NCI-H82 (cell line): ENCODE measurements at places on chromosomes 6 and 20.

DNA sequence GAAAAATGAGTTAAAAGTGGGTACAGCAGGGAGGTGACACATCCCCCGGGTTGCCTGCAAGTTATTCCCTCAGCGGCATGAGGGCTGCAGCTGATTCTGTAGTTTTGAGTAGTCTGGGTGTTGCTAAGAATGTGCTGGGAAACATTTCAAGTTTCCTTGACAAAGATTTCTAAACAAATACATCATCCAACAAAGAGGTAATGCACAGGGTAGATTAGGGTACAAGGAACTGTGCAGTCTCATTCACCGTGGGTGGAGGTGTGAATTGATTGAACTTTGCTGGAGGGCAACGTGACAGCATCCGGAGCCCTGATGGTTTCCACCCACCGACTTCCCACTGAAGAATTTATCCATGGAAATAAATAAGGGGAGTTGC, 21.8 kb downstream of the CASS4 start:
- DNase-seq, result no peak

- DNase-seq, result peak; percentile 96
These were observed 132.9 kb downstream of the PXDC1 start for GRCh38 chr6:3618642-3619041.

- DNase-seq, result no peak
These were observed 229.5 kb downstream of the ERMARD start for GRCh38 chr6:169980826-169981450.

- no peak for DNase-seq
These were observed 24.0 kb downstream of the MAPK13 start for GRCh38 chr6:36154286-36154685.

- DNase-seq, result no peak
These were observed 115.4 kb downstream of the FRK start for GRCh38 chr6:115945306-115945705.

GRCh38 chr6:135586844-135587243, 89.3 kb upstream of the AHI1 start:
- no peak for DNase-seq

DNA sequence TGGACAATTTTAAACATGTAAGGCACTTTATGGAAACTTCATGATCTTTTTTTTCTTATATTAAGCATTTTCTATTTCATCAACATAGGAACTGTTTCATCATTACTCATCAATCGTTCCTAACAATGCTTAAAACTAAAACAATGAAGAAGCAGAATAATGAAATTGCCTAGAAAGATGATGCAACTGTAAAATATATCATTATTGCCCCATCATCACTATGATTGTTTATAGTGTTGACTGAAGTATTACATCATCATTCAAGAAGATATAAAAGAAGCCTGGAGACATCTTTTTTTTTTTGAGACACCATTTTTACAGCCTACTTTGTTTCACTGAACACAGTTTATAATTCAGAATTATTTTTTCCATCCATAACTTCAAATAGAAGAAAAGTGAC, 147.2 kb downstream of the TRDN start:
- DNase-seq, result no peak

- no peak for DNase-seq
These were observed 5.8 kb downstream of the OLIG3 start for GRCh38 chr6:137488150-137489045.

DNA sequence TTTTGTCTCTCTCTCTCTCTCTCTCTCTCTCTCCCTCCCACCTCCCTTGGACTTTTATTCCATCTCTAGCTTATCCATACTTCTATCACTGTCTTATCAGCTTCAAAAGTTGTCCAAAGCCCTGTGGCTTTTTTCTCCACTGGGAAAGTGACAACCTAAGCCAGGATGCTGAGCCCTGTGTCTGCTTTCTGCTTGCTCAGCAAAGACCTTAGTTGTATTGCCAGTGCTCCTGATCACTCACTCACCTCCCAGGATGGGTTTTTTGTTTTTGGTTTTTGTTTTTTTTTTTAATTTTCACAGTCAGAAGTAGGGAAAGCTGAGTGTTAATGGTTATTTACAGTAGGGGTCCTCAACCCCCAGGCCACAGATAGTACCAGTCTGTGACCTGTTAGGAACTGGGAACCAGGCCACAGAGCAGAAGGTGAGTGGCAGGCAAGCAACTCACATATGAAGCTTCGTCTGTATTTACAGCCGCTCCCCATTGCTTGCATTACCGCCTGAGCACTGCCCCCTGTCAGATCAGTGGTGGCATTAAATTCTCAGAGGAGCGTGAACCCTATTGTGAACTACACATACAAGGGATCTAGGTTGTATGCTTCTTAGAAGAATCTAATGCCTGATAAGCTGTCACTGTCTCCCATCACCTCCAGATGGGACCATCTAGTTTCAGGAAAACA, 125.0 kb upstream of the ID4 start:
- DNase-seq, result peak; percentile 25

DNA sequence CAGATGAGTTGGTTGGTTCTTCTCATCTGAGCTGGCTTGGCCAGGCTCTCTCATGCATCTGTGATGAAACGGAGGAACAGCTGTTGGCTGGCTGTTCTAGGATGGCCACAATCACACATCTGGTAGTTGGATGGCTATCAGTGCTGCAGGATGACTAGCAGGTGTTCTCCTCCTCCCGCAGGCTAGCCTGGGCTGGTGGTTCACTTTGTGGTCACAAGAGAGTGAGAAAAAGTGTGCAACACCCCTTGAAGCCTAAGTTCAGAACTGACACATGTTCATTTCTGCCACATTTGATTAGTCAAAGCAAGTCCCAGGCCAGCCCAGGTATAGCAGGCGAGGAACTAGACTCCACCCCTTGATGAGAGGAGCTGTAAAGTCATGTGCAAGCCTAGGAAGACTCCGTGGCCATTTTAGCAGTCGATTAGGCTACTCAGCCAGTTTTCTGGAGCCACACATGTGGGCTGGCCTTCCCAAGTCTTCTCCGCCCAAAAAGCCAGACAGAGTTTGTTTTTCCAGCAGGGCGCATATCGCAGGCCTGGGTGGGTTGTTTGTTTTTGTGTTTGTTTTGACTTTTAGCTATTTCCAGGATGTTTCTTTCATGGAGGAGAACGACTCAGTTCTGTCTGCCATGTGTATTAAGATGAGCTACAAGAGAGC, 120.8 kb downstream of the ISM1 start:
- no peak for DNase-seq

DNA sequence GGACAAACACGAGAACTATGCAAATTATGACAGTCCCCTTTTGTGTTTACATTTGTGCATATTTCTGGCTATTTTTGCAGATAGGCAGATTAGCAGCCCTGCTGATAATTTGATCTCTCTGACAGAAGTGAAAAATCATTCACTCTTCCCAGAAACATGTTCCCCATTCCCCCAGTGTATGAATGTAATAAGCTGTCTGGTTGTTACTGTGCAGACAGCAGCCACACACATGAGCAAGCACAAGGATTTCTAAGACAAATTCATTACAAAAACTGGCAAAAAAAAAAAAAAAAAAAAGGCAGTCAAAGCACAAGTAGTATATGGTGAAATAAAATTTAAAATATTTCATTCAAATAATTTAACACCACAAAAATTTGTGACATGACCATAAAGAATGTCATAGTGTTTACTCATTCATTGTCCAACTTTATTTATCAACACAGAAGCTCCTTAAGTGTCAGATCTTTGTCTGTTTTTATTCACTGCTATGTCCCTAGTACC, 95.5 kb upstream of the VGLL2 start:
- no peak for DNase-seq

DNA sequence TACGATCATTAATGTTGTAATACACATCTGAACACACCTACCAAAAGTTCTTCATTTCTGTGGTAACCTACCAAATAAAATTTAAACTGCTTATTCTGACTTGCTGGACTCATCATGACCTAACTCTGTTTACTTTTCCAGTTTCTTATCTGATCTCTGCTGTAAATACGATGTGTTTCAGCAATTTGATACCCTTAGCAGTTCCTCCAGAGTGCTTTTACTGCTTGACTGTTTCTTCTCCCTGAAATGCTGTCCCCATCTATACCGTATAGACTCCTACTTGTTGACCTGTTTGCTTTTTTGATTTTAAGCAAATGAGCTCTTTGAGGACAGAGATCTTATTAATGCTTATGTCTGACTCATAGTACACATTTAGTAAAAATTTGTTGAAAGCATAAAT, 119.5 kb downstream of the SCAF8 start:
- no peak for DNase-seq

- no peak for DNase-seq
These were observed 24.2 kb upstream of the SGK1 start for GRCh38 chr6:134341999-134342567.

- no peak for DNase-seq
These were observed 76.1 kb downstream of the SLC22A3 start for GRCh38 chr6:160424256-160424655.

DNA sequence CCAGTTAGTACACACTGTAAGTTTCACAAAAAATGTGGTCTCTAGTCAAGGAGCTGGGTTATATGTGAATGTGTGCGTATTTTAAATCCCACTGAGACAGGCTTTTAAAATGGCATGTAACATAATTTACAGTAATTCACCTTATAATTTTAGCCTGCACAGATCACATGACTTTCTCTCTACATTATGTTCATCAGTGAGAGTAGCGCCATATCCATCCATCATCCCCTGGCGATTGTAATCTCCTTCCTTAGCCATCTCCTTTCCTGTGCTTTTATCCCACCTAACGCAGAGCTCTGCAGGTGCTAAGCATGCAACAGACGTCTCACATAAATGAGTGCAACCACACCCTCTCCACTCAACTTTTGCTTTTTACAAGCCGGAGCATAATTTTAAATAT, 210.8 kb downstream of the TBC1D7 start:
- DNase-seq, result no peak

DNA sequence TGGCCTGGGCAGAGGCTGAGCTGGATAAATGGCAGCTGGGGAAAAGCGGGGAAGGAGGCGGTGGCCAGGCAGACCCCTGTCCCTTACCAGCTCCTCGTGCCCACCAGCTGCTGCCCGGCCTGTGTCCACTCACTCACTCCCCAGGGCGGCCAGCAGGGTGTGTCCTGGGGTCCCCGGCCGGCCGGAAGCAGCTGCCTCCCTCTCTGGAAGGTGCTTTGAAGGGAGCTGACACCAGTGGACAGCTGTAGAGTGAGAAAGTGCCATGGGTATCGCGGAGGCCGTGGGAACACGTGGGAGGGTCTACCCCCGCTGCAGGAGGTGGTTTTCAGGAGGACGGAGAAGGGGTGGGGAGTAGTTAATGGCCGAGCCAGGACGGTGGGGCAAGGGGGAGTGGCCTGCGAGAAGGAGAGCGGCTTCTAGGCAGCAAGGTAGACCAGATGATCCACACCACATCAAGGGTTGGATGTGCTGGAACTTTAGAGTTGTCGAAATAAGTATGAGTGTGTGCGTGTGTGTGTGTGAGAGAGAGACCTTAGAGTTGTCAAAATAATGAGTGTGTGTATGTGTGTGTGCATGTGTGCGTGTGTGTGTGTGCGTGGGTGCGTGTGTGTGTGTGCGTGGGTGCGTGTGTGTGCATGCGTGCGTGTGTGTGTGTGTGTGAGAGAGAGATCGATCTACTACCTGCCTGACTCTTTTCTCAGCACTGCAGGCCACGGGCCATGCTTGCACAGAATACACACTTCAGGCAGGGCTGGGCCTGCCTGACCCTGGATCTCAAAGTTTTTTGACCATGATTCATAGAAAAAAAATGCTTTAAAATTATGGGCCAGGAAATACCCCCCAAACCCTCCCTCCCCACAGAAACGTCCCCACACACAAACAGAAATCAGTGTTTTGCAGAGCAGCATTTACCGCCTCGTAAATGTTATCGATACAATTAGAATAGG, 43.9 kb downstream of the CDH4 start:
- DNase-seq, result no peak

DNA sequence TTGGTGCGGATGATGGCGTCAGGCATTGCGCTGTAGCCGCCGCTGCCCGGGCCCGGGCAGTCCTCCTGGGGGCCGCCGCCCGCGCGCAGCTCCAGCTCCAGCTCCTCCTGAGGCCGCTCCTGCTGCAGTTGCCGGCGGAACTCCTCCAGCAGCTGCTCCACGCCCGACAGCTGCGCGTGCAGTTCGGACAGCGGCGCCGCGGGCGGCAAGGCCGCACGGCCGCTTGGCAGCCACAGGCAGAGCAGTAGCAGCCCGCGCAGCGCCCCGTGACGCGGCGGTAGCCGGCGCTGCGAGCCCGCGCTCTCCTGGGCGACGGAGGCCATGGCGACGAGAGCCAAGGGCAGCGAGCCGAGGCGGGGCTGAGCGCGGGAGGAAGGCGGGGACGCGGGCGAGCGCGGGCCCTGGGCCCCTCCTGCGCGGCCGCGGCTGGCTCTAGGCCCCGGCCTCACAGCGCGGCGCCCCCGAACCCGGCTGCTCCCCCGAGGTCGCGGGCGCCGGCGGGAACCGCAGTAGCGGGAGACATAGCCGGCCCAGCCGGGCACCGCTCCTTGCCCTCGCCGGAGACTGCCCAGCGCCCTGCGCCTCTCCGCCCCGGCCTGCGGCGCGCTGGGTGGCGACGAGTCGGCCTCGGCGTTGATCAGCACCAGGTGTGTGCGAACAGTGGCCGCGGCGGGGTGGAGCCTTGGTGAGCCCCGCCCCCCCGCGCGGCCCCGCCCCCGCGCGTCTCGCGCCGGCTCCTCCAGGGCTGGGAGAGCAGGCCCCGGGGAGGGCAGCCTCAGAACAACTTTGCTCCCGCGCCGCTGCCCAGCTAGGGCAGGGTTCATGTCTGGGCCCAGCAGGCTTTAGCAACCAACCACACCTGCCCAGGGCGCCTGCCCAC, at the start of gene LRP11:
TSS of gene LRP11 (minus strand) at position 662 of the 880 bp plus-strand sequence. CDS start at position 323, 339 bp downstream.
- peak; percentile 82 for DNase-seq

DNA sequence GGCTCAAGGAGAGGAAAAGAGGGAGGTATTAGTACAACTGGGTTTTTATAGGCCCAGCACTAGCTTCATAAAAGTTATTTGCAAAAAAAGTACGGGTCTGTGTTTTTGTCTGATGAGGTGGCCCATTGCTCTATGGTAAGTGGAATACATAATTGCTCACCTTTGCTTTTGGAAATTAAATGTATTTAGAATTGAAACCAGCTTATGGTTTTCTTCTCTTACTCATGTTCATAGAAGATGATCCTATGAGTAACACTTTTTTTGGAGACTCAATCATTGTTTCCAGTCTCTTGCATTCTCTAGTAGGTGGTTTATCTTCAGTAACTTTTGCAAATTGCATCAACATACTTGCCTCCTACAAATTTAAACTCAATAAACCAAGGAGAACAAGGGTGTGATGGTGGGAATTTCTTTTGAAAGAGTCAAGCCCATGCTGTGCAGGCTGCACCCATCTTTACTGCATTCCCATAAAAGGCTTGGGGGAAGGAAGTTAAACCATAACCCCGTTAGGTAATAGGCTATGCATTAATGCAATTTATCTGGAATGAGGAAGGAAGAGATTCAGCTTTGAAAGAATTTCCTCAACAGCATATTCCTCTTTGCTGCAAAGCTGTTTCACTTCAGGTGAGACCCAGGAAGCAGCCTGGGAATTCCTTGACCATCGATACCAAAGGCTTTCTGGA, 48.5 kb upstream of the EDN1 start:
- no peak for DNase-seq

DNA sequence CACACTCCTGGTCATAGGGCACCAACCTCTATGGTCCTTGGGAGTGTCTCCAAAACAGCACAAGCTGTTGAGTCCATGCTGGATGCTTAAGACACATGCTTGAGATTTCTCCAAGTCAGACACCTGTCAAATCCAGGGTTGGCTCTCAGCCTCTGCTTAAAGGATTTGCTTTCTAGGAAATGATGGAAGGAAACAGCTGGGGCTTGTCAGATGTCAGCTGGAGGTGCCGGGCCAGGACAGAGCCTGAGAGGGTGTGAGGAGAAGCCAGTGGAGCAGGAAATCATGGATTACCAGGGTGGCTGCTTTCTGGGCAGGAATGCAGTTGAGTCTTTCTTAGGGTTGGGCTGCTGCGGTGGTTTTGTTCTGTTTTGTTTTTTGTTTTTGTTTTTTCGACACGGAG, 83.0 kb upstream of the FAM184A start:
- DNase-seq, result peak; percentile 97

- DNase-seq, result peak; percentile 89
These were observed 136.5 kb downstream of the ELOVL4 start for GRCh38 chr6:79810871-79811270.
